NCI-H2171 treated with DMSO at 0.1 percent for 48 hours (cell line): ENCODE measurements at places on chromosomes 2 and 18.

DNA sequence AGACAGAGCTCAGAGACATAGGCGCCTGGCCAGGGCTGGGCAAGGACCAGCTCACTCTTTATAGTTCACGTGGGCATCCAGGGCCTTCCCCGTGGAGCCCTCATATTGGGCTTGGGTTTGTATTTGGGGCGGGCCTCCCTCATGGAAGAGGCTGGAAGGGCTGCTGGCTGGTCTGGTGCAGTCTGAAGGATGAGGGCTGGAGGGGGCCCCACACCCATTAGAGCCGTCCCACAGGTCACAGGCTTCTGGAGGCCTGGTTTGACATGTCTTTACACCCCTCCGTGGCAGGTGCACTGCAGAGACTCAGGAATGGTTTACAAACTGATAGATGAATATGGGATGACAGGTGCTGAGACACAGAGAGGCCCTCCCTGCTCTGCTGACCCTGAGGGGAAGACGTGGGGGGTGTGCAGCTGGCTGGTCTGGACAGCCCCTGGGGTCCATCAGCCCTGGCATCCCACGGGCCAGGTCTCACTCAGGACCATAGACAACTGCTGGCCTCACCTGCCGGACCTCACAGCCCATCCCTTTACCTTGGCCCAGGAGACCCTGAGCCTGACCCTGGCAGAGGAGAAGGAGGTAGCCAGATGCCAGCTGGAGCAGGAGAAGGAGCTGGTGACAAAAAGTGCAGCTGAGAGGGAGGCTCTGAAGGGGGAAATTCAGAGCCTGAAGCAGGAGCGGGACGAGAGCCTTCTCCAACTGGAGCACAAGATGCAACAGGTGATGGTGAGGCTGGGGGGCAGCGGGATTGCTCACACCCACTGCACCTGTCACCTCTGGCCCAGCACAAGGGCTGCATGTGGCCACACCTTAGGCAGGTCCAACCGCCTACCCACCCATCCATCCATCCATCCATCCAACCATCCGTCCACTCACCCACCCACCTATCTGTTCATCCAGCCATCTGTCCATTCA, 43.9 kb downstream of the CROCC2 start:
- no peak for DNase-seq

DNA sequence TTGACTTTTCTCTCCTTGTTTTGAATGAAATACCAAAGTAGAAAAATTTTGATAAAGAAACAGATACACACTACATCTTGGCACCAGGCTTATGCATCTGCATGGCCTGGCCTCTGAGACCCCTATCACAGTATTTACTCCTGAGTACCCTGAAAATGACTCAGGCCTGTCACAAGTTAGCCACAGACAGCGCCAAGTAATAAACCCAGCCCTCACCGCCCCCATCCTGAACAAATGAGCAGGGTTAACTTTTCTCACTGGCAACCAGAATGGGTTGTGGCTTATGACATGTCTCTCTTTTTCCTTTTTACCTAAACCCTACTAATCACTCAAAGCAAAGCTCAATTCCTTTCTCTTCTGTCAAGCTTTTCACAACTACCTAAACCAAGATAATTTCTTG, 35.3 kb downstream of the SPRED2 start:
- no peak for DNase-seq

- no peak for DNase-seq
Observed at GRCh38 chr2:70918016-70918415, 17.7 kb upstream of the ATP6V1B1 start.

DNA sequence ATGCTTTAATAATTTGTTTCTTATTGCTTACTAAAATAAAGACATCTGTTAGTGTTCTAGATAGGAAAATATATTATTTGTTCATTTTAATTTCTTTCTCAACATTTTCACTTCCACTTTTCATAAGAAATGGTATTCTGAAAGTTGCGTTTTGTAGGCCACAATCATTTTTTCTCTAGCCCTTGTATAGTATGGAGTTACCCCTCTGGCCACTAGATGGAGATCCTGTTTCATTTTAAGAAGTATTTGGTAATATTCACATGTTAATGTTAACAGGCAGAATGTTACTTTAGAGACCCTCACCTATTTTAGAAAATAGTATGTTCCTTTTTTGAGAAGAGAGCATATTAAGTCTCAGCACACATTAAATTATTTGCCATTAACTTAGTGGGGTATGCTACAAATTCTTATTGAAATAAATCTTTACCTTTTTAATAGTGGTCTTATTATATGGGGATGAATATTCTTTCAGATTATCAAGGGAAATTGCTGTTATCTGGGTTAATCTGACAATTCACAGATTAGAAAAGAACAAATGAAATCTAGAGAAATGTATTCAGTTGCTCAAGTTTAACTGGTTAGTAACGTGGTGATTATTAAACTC, 73.9 kb upstream of the TTC27 start:
- peak; percentile 69 for DNase-seq

DNA sequence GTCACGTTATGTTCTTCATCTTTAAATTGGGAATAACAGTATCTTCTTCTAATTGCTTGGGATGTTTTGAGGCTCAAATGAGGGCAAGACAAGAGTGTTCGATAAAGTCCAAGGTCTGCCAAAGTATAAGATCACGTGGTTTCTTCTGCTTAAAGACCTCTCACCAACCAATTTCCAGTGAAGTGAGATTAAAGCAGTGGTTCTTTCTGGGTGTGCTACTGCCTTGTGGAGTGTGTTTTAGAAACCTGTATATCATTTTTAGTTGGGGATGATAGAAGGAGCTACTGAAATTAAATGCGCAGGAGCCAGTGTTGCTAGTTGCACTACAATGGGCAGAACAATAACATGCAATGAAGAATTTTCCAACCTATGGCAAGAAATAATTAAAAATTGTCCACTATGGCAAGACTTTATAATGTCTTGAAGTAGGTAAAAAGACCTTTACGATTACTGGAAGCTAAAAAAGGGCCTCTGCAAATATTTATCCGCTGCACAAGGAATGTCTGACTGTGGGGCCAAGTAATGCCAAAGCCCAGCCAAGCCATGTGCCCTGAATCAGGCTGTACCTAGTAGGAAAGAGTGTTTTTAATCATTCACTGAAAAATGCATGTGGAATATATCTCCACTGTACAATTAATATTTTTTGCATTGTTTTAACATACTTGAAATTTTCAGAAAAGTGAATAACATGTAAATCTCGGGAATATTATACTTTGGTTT, 244.5 kb upstream of the REG3G start:
- DNase-seq = no peak

DNA sequence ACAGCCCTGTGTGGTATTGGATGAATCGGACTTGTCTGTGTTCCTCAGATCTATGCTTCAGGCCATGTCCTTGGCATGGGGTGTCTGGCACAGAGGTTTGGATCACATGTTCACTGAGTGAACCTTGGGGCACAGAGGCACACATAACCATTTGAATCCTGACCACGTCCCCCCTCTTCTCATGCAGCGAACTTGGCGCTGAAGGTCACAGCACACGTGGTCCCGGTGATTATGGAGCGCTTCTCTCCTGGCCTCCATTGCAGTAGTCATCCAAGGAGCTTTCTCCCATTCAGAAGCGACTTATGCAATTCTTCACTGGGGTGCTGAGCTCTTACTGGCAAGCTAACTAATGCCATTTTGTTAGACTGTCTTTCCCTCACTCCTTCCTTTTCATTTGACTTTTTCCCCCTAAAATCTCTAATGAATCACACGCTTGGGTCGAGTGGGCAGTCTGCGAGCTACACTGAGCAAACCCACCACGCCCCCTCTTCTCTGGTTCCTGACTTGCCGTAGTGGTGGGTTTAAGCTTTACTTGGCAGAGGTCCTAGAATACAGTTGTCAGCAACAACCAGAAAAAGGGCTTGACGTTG, 59.4 kb downstream of the KCNG2 start:
- peak; percentile 27 for DNase-seq

- no peak for DNase-seq
Observed at GRCh38 chr18:29096079-29096770, 919.3 kb upstream of the CDH2 start.

- peak; percentile 21 for DNase-seq
Observed at GRCh38 chr2:70656421-70657010, 102.9 kb upstream of the TGFA start.

- DNase-seq = peak; percentile 80
Observed at GRCh38 chr2:76391678-76392077, 681.0 kb upstream of the GCFC2 start.

DNA sequence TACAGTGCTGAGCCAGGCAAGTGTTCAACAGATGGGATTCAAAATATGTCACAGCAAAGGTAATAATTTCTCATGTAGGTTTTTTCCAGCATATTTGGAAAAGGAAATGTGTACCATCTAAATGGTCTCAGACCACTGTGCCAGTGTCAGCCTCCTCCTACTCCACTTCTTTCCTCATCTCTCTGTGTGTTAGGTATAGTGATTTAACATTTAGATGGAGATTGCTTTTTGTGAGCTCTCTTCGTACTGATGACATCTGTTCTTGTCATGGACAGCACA, 80.9 kb upstream of the TSPYL6 start:
- DNase-seq = no peak

DNA sequence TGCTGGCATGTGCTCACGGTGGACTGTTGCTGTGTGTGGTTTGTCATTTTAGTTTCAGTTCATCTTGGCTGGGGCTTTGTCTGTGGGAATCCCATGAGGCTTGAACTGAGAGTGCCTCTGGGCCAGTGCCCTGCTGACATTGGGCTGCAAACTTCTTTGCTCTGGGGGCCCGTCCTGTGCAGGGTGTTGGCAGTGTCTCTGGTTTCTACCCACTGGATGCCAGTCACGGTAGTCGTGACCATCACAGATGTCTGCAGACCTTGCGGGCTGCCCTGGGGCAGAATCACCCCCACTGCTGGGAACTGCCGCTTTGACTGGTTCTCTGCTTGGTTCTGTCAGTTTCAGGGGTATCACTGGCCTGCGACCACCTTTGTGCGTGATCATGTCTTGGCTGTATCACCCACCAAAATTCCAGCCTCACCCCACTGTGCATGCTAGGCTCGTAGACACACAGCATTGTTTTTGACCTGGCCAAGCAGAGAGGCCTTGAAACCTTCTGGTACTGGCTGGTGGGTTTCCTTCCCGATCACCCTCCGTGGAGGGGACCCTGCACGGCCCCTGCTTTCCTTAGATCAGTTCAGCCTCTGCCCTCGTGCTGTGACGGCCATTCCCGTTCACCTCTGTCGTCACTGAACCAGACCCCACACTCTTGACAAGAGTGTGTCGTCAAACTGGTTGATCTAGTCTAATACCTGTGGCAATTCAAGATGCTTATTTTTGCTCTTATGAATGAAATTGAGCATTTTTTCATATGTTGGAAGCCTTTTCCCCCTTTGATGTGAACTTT, 57.6 kb downstream of the KCNG2 start:
- no peak for DNase-seq

GRCh38 chr2:233643128-233643527, 6.9 kb downstream of the UGT1A10 start:
- no peak for DNase-seq

GRCh38 chr18:77066101-77066500, 66.5 kb downstream of the MBP start:
- no peak for DNase-seq

DNA sequence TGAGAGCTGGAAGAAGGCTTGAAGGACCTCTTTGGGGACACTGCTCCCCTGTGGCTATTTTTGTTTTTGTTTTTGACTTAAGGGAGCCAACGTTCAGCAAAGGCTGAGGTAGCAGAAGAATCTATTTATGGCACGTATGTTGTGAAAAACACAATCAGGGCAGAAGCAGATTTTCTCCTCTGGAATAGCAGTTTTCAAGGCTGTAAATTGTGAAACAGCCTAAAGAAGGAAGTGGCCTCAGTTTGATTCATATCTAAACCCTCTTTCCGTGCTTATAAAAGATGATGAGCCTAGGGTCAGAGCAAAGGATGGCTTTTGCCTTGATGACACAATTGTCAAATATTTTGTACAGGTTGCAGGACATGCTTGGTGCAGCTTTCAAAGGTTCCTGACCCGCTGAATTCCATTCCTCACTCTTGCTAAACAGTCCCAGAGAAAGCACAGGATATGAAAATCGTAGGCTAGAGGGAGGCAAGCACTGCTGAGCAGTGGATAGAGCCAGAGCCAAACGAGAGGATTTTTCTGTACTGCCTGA, 106.2 kb upstream of the DLX2 start:
- no peak for DNase-seq

DNA sequence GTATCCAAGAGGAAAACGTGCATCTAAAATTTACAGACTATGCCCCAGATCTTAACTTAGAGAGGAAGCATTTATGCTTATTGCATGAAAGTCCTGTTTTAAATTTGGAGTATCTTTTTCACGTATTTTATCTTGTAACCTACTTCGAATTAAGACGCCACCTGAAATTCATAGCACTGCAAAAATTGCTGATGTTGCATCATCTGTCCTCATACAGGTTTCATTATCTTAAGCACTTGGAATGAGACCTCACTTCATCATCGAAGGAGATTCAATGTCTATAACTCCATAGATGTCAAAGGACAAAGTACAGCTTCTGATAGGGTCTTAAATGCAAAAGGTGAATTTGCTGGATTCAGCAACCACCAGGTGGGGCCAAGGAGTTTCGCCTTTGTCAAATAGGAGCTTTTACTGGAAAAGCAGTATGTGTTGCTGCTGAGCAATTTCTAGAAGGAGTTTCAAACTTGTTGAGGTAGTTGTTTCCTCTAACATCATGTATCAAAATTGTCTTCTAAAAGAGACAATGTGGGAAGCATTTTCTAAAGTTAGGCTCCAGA, 106.4 kb upstream of the CCDC85A start:
- peak; percentile 15 for DNase-seq
